ENCODE measurements at places on chromosomes 4 and X.

GRCh38 chr4:112510291-112511092 is 5.5 kb downstream of the NEUROG2 start:
- DNase-seq = no peak

- no peak for DNase-seq
These were observed 70.1 kb upstream of the ENPP6 start for GRCh38 chr4:184287697-184288255.

GRCh38 chrX:48573690-48574269 is 504 bp upstream of the RBM3 start:
- peak; percentile 63 for DNase-seq

GRCh38 chr4:138671606-138672084 is 343.9 kb upstream of the NOCT start:
- DNase-seq = no peak
